ENCODE measurements at places on chromosomes 16 and 17.

- no peak for DNase-seq
These were observed 40.0 kb upstream of the HLF start for GRCh38 chr17:55224746-55225145.

GRCh38 chr17:4154201-4154600 is 11.2 kb downstream of the CYB5D2 start:
- DNase-seq = no peak

- no peak for DNase-seq
These were observed 34.2 kb downstream of the CPPED1 start for GRCh38 chr16:12769525-12769924.

GRCh38 chr17:44097110-44097958 is 26.1 kb downstream of the HDAC5 start:
- DNase-seq = no peak

DNA sequence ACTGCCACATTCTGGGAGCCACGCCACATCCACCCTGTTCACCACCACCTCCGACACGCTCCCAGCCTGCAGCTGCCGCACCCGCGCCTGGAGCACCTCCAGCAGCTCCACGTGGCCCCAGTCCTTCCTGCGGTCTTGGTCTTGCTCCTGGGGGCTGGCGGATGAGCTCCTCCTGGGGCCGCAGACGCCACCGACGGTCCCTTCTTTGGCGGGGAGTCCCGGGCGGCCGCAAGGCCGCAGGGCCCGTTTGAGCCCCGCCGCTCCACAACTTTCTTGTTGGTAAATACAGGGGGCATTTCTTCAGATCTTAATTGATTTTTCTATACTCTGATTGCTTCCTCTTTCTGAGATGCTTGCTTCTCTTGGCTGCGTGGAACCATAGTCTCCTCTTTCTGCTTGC is 75.3 kb upstream of the MED13 start:
- DNase-seq = no peak

DNA sequence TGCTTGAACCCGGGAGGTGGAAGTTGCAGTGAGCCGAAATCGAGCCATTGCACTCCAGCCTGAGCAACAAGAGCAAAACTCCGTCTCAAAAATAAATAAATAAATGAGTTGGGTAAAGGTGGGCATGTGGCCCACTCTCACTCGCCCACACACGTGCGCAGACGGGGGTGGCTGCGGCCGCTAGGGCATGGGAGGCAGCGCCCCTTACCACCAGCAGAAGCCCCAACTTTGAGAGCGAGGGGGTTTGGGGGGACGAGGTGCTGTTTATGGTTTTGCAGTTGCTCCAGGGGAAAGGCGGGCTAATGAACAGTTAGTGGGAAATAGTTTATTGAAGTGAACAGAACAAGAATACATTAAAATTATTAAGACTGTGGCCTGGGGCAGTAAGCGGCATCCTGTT is 14.9 kb upstream of the RBFOX3 start:
- no peak for DNase-seq

DNA sequence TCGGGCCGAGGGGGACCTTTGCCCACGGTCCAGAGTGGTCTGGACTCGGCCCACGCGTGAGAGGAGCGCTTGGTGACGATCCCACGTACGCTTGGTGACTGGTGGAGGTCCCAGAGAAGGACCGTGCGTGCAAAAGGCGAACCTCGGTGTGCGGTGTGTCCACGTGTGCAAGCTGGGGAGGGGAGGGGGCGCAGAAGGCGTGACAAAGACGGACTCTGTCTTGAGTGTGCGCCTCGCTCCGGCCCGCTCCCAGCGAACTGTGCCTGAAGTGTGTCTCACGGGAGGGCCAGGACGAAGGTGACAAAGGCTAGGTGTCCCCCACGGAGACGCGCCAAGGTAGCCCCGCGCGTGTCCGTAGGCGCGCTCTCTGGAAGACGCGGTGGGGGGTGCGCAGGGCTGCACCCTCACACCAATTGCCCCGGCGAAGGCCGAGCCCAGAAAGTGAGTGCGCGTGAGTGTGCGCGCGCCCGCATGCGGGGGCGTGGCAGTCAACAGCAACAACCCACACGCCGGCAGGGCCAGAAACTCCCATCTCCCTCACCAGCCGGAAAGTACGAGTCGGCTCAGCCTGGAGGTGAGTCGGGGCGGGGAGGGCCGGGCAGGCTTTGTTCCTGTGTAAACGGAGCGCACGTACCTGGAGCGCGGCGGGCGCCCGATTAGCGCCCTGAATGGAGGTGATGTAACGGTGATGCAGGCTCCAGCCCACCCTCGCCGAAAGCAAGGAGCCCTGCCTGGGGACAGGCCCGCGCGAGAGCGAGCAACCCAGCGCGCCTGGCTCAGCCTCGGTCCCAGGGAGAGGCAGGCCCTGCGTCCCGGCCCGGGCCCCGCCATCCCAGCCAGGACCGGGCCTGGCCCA is at the start of gene GPRC5C:
Gene GPRC5C, plus strand, starts transcription at position 521 of the 856 bp plus-strand sequence. CDS start 7,689 bp downstream, outside the sequence.
- DNase-seq = no peak

DNA sequence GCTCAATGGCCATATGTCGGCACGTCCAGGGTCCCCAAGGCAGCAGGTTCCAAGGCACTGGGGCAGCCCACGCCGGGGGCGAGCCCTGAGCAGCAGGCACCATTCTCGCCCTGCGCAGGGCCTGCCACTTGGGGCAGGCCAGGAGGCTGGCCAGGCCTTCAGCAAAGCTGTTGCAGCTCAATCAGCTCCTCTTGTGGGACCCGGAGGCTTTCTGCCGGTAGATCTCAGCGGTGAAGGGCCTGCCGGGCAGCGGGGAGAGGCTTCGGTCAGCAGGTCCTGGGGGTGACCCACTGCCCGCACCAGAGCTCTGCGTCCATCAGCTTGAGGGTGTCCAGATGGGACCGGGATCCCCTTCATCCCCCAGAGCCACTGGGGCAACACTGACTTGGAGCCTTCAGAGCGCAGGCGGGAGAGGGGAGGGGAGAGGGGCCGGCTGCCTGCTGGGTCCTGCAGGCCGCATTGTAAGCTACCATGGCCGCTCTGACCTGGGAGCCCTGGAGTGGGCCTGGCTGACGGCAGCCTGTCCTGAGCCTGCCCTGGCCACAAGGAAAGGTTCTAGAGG is 9.5 kb upstream of the RASD1 start:
- DNase-seq = no peak

GRCh38 chr17:76727745-76728456 is 1.3 kb downstream of the METTL23 start:
- no peak for DNase-seq

DNA sequence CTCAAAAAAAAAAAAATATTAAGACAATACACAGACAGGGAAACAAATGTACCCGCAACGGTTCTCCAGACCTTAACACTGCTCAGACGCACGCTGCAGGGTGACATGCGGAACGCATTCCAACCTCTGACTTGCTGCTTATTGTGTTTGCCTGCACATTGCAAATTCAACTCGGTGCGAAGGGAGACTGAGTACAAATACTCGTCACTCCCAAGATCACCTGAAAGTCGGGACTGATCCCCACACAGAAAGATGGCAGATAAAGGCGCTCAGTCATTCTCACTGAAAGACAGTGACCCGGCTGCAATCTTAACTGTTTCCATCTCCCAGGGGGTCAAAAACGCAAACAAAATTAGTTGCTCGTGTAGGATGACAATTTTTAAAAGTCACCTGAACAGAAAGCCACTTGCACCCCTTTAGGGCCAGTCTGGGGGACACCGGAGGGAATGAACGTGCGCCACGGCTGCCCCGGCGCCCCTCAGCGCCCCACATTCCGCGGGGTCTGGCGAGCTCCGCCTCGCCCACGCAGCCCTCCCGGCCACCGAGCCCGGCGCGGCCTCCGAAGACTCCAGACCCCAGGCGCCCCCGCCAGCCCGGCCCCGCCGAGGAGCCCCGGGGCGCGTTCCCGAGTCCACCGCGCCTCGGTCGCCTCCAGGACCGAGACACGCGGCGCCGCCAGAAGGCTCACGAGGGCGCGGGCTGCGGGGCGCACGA is 589 bp downstream of the CLCN7 start:
- no peak for DNase-seq

DNA sequence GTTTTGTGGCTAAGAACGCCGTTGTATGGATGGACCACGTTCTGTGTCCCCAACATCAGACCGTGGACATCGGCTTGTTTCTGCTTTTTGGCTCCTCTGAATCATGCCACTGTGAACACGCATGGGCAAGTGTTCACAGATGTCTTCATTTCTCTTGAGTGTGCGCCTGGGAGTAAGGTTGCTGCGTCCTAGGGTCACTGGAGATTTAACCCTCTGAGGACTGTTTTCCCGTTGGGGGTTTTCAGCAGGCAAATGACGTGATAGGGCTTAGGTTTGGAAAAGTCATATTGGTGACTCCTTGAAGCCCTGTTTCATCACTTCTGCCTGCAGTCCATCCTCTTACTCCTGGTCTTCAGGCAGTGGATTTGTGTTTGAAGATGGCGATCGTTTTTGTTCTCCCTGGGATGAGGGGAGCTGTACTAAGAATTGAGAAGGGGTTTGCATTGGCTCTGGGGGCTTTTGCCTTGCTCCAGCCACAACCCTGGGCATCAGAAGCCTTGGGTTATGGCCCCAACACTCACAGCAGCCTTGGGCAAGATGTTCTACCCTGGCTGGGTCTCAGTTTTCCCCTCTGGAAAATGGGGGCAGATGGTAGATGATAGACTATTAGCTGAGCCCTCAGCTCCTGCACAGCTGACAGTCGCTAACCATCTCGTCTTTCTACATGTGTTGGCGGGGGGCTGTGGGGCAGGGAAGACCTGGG is 67.2 kb upstream of the CIBAR2 start:
- no peak for DNase-seq

DNA sequence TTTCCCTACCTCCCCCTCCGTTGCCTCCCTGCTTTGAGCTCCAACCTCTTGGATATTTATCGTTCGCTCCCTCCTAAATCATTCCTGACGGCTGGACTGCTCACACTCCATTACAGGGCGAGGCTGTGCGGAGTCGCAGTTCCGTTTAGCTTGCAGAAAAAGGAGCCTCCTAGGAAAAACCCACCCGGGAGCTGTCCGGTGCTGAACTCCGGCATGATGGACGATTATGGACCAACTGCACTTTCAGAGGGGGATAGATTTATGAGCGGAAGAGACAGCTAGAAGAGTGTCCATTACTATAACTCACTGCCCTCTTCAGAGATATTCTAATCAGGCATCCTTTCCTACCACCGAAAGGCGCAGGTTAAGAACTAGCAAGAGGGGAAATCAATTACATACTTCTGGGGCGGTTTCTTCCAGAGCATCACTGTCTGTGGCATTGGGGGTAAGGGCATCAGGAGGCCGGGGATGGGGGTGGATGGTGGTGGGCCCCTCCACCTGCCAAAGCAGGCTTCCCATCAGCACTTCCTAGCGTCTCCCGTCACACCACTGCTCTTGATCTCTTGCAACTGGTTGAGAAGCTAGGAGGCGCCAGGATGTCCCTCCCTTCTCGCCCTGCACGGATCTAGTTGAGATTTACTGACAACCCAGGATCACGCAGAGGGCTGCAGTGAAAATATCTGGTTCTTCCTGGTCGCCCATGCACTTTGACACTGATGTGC is 251.2 kb downstream of the ENGASE start:
- no peak for DNase-seq

- DNase-seq = no peak
These were observed 200.6 kb downstream of the CPPED1 start for GRCh38 chr16:12602811-12603698.

- DNase-seq = no peak
These were observed 8.8 kb downstream of the WFIKKN2 start for GRCh38 chr17:50844117-50844700.

GRCh38 chr17:8376271-8377067 is at the start of gene KRABD2:
Gene KRABD2, minus strand, starts transcription at chr17:8376704.
- peak; percentile 76 for DNase-seq

GRCh38 chr17:82709024-82709675 is 7.4 kb upstream of the FN3KRP start:
- no peak for DNase-seq

- DNase-seq = no peak
These were observed 2137.1 kb downstream of the TP53TG3F start for GRCh38 chr16:35596467-35596866.

DNA sequence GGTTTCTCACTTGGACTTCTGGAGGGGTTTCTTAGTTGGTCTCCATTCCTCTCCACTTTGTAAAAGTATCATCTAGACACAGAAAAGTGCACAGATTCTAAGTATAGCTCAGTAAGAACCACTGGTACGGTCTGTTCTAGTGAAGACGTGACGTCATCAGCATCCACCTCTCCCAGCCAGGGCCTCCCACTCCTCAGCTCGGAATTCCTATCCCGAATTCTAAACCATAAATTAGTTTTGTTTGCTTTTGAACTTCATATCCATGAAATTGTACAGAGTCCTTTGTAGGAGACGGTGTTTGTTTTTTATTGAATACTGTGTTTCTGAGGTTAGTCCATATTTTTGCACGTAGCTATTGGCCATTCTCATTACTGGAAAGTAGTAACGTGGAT is 25.5 kb downstream of the FOXK2 start:
- no peak for DNase-seq

- DNase-seq = no peak
These were observed 724 bp downstream of the GAA start for GRCh38 chr17:80101946-80102663.

- no peak for DNase-seq
These were observed 34.4 kb downstream of the GPRC5B start for GRCh38 chr16:19850131-19850817.

GRCh38 chr17:28575126-28575795 is 1.4 kb downstream of the ALDOC start:
- DNase-seq = no peak

GRCh38 chr17:32546031-32546444 is 59.2 kb downstream of the CDK5R1 start:
- DNase-seq = no peak

- DNase-seq = no peak
These were observed 171.7 kb downstream of the ABCC12 start for GRCh38 chr16:47983999-47984580.

DNA sequence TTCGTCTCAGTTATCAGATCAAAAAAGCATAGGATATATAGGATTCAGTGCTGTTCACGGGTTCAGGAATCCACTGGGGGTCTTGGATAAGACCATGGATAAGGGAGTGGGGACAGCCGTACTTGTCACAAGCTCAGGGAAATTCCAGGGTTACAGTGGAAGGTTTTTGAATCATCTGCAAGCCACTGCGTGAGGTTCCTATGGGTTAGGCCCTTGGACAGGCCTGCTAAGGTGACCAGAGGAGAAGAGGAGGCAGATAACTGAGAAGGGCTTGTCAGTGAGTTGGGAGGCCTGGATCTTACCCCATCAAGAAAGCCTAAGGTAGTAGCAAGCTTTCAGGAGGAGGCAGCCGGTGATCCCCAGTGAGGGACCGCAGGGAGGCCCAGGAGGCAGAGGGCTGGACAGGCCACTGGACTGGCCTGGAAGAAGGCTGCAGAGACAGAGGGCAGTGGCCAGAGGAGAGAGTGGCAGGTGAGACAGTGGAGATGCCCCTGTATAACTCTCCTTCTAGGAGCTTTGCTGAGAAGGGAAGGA is 27.3 kb downstream of the NGFR start:
- DNase-seq = no peak

- DNase-seq = no peak
These were observed 46.5 kb upstream of the CLEC18A start for GRCh38 chr16:69904495-69905170.

- DNase-seq = no peak
These were observed 8.3 kb downstream of the TMEM114 start for GRCh38 chr16:8581831-8582580.

- DNase-seq = no peak
These were observed 94.4 kb downstream of the CLEC16A start for GRCh38 chr16:11038777-11039176.

- DNase-seq = no peak
These were observed 5.4 kb upstream of the P2RX1 start for GRCh38 chr17:3921502-3922319.
